Ascending aorta (tissue), 2 donors: ENCODE measurements at places on chromosomes 6 and 20. TPM values are rescaled to one million over a fixed set of nuclear protein-coding genes. Genes with fewer than 3 reads are reported as not detected.

DNA sequence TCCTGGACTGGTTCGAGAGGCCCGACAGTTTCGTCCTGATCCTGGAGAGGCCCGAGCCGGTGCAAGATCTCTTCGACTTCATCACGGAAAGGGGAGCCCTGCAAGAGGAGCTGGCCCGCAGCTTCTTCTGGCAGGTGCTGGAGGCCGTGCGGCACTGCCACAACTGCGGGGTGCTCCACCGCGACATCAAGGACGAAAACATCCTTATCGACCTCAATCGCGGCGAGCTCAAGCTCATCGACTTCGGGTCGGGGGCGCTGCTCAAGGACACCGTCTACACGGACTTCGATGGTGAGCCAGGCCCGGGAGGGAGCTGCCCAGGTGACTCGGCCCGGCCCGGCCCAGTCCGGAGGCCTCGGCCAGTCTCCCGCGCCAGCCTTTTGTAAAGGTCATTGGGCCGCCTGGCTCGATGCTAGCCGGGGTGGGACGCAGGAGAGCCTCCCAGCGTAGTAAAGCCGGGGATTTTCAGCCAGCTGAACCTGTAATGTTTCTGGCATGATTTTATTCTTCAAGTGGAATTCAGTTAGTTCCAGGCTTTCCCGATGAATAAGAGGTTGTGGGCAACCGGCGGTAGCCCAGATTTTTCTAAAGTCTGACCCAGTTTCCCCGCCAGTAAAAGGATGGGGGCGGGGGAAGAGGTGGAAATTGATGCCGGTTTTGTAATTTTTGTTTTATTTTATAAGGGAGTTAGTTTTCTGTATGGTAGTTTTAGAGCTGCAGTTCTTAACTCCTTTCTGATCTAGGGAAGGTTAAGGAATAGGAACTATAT is 1.4 kb downstream of the PIM1 start:
- DNase-seq, result no peak

DNA sequence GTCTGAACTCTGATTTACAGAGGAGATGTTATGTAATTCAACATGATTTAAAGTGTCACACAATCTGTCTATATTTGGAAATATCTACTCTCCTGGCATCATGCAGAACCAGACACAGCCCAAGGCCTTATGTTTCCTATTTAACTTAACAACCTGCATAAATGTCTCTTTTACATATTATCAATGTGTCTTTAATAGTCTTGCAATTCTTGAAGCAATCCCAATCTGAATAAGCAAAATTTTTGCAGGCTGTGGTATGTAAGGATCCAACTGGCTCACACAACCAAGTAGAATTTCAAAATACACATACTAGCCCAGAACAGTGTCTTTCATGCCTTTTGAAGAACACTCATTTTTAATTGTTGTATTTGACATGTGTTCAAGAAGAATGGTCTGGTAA is 443.2 kb downstream of the MAFB start:
- no peak for DNase-seq

The CTCFL gene
- not detected for total RNA-seq

DNA sequence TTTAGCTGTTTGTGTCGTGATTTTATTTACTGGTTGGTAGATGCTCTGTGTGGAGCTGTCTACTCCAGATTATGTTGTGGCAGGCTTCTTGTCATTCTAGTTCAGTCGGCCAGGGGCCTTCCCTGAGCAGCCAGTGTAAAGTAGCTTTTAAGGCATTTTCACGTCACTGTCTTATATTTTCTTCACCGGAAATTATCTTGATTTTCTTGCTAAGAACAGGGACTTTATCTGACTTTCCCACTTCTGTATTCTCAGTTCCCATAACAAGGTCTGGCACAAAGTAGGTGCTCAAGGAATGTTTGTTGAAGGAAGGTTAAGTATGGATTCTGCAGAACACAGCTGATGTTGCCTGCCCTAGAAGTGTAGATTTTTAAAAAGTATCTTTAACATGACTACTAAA is 868 bp downstream of the LTV1 start:
- DNase-seq, result no peak

GRCh38 chr20:54228841-54229240 is 21.0 kb downstream of the PFDN4 start:
- no peak for DNase-seq

The ARHGAP40 gene
- not detected for total RNA-seq

DNA sequence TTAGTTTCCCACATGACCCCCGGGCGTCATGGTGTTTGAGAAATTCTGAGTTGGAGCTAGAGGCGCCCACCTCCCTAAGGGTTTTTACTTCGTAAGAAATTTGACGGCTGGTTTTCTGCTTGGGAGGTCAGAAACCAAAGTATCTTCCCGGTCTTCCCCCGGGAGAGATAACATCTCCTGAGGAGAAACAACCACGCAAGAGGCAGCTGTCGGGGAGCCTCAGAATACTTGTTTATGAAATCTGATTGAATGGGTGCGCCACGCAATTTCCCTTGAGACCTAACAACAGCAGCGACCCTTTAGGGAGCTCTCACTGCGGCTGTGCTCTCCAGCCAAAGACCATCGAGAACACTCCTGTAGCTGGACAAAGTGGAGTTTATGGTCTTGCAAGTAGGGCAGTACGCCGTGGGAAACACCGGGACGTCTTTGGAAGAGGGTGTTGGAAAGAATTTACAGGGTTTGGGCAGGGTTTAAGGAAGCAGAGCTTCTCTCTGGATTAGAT is 608 bp upstream of the EIF2S2 start:
- DNase-seq, result no peak

- no peak for DNase-seq
Measured at GRCh38 chr6:153392156-153392555, 261.1 kb upstream of the RGS17 start.

DNA sequence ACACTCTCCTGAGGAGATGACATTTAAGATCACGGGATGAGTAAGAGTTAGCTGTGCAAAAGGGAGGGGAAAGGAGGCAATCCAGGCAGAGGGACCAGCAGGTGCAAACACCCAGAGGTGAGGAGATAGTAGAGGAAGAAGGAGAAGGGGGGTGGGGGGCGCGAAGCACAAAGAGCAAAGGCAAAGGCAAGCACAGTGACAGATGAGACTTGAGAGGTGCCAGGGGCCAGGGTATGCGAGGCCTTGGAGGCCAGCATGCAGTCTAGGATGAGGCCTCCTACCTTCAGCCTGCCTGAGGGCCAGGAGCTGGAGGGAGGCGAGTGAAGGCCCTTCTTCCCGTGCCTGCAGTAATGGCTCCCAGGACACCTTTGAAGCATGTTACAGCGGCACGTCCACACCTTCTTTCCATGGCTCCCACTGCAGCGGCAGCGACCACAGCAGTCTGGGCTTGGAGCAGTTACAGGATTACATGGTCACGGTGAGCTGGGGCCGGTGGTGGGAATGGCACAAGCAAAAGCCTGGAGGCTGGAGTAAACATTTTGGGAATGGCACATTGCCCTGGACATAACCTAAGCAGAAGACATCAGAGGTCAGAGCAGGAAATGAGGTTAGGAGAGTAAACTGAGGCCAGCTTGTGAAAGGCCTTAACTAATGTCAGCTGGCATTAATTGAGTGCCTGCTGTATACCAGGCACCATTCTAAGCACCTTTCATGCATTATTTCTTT is 18.6 kb downstream of the CCM2L start:
- no peak for DNase-seq

GRCh38 chr6:11853678-11854407 is 75.2 kb upstream of the ADTRP start:
- no peak for DNase-seq

GRCh38 chr6:170262489-170263088 is 28.3 kb downstream of the DLL1 start:
- no peak for DNase-seq

The EYA4 gene
- 6.2 TPM for total RNA-seq

DNA sequence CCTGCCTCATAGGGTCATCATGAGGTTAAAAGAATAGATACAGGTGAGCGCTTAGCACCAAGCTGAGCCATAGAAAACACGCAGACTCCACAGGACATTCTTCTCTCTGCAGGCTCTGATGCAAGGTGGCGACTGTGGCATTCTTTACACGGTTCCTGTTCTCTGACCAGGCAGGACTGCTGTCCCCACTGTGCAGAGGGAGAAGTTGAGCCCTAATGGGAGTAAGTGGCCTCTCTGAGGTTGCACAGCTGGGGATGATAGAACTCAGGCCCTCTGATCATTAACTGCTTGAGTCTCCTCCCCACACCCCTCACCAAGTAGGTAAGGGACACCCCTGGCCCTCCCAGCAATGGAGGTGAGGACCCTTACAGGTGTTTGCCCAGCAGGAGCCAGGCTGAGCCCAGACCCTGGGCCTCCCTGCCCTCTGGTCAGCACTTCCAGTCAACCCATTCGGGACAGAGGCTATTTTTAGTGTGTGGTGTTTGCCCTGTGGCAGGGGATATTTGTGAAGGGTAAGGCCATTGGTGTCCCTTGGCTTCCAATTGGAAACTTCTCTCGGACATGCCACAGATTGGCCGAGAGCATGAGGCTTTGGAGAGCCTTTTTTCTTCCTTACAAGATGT is 116.8 kb downstream of the VEGFA start:
- no peak for DNase-seq

The ZNF391 gene
- 0.75 TPM for total RNA-seq

The FAM184A gene
- 3.1 TPM for total RNA-seq

The CNBD2 gene
- total RNA-seq, result not detected

GRCh38 chr6:158384671-158385110 is 72.4 kb downstream of the TULP4 start:
- DNase-seq, result no peak

The RWDD2A gene
- total RNA-seq, result 3.5 TPM

GRCh38 chr6:129709196-129709768 is 695 bp downstream of the ARHGAP18 start:
- no peak for DNase-seq

The MAFB gene
- total RNA-seq, result 84.6 TPM

DNA sequence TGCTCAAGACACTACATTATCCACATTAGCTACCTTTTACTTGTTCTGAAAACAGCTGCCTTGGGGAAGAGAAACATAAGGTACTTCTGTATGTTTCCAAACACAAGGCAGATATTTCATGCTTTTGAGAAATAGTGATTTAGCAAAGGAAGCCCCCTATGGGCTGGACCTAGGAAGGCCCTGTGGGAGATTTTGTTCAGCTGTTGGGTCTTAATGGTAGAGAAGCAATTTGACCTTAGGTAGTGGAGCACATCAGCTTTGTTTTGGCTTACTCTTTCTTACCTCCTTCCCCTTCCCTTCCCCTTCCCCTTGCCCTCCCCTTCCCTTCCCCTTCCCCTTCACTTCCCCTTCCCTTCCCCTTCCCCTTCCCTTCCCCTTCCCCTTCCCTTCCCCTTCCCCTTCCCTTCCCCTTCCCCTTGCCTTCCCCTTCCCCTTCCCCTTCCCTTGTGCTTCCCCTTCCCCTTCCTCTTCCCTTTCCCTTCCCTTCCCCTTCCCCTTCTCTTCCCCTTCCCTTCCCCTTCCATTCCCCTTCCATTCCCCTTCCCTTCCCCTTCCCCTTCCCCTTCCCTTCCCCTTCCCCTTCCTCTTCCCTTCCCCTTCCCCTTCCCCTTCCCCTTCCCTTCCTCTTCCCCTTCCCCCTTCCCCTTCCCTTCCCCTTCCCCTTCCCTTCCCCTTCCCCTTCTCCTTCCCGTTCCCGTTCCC is 84.6 kb downstream of the ANKS1A start:
- DNase-seq, result no peak

DNA sequence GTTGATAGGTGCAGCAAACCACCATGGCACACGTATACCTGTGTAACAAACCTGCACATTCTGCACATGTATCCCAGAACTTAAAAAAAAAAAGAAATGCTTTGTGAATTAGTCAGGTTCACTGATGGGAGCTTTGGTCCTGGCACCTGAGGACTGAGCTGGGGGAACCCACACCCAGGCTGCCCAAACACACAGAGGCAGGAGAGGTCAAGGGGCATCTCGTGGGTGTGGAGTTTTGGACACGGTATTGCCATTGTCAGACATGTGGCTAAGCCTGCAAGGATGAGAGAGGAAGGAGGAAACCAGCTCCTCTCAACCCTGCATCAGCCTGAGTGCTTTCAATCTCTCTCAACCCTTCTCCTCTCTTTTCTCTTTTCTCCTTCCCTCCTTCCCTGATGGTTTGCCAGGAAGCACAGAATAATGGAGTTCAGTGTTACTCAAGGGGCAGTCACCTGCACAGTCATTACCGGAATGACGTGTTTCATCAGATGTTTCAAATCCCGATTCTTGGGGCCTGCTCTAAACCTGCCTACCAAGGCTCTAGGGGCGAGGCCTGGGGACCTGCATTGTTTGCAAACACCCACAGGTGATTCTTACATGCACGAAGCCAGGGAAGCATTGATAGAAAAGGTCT is 89.9 kb upstream of the NEDD9 start:
- DNase-seq, result no peak

The PREX1 gene
- total RNA-seq, result 75.4 TPM

- no peak for DNase-seq
Measured at GRCh38 chr20:40683221-40683893, 5.7 kb downstream of the MAFB start.

The GABRR2 gene
- total RNA-seq, result 0.32 TPM

DNA sequence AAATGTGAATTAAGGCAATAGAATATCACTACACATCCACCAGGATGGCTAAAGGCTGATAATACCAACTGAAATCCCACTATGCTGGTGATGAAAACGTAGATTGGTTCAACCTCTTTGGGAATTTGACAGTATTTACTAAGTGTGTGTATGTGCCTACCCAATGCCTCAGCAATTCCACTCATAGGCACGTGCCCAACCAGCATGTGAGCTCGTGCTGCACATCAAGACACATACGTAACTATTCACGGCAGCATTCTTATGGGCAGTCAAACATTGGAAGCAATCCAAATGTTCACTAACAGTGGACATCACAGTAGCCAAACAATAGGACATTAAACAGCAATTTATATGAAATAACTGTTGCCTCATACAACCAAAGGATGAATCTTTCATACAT is 15.7 kb upstream of the AFDN start:
- DNase-seq, result no peak

GRCh38 chr6:142728910-142729481 is 216.0 kb downstream of the HIVEP2 start:
- DNase-seq, result no peak

DNA sequence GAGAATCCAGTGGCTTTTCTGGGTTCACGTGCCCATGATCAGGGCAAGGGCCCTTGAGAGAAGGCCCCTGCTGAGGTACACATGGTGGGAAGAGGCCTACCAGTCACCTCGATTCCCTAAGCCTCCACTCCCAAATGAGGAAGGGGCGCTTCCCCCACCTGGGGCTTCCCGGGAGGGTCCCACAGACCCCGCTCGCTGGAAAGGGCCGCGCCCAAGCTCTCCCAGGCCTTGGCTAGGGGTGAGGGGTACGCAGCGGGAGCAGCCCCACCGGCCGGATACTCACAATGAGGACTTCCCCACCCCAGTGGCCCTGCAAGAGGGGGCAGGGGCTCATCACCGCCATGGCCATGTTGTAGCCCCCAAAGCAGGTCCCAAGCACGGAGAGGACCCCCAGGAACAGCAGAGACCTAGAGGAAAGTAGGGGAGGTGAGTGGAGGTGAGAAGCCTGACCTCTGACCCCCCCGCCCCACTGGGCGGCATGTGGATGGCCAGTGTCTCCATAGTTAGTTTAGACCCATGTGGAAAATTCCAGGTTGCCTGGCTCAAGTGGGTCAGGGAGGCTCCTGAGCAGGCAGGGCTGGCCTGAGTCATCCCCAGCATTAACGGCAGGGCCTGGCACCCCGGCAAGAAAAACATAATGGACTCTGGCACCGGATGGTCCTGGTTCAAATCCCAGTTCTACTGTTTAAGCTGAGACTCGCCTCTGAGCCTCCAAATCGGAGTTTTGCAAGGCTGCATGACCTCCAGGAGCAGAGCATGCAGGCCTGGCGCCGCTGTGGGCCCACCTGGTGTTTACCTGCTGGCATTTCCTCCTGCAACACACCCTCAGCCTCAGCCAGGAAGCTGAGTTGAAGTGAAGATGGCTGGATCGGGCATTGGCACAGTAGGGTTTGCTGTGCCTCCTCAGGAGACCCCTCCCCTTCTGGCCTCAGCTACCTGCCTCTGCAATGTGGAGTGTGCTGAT is 6.6 kb downstream of the SLC52A3 start:
- no peak for DNase-seq

- no peak for DNase-seq
Measured at GRCh38 chr6:4906293-4907276, 97.3 kb downstream of the RPP40 start.
